Smooth muscle cell of the umbilical artery (primary cell): ENCODE measurements at places on chromosomes 4 and X. TPM values are rescaled to one million over a fixed set of nuclear protein-coding genes. Genes with fewer than 3 reads are reported as not detected.

FAM90A26 gene
- not detected in 2 replicates for total RNA-seq

WAS gene
- 0.30 and 0.51 TPM in 2 replicates for total RNA-seq

STOX2 gene
- 1.8 and 2.2 TPM in 2 replicates for total RNA-seq

PDGFC gene
- total RNA-seq = 70.7 and 140 TPM in 2 replicates

RHOXF1 gene
- not detected in 2 replicates for total RNA-seq
